ENCODE measurements at places on chromosomes 6 and 20.

GRCh38 chr6:151494936-151495320 is 1.1 kb downstream of the CCDC170 start:
- no peak for DNase-seq

GRCh38 chr20:58511861-58512260 is 3.3 kb downstream of the APCDD1L start:
- no peak for DNase-seq

DNA sequence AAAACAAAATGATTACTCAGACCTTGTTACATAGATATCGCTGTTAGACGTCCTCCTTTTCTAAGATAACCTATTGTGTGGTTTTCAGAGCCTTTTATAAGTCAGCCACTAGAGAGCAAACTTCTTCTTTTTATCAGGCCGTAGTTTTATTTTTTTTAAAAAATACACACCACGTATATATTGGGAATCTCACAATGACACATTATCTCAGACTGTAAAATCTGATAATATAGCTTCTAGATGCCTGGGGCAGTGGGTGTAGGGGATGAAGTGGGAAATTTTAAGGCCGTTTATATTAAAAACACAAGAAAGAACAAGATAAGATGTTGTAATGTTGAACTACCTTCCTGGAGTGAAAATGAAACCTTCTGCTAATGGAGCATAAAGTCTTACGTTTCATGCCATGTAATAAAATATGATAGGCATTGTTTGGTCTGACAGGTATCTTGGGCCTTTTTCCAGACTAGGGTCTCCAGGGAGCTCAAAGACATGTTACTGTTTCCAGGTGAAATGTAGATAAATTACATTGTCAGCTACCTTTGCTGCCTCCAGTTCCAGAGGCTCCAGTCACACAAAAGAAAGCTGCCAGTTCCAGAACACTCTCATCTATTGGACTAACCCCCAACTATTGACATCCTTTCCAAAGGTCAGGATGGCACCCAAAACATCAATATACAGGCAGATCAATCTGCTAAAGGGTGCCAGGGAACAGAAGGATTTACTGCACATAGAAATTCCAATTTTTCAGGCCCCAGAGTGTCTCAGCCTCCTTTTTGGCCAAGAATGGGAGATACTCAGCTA is 130.2 kb upstream of the AKIRIN2 start:
- peak; percentile 36 for DNase-seq

DNA sequence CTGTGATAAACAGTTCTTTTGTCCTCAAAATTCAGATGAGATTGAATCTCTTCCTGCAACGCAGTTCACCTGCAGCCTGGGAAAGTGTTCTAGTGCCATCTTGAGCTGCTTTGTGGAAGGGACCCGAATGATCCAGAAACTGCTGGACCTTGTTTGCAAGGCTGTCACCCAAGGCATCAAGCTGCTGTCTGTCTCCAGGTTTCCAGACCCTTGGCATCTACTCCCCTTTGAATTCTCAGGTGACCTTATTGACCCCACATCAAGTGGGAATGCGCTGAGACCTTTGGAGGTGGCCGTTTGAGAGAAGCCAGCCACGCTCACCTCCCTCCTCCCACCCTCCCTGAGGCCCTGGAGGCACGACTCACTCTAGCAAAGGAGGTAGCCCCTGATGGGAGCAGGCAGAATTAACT is 112.5 kb downstream of the EDN3 start:
- peak; percentile 7 for DNase-seq

DNA sequence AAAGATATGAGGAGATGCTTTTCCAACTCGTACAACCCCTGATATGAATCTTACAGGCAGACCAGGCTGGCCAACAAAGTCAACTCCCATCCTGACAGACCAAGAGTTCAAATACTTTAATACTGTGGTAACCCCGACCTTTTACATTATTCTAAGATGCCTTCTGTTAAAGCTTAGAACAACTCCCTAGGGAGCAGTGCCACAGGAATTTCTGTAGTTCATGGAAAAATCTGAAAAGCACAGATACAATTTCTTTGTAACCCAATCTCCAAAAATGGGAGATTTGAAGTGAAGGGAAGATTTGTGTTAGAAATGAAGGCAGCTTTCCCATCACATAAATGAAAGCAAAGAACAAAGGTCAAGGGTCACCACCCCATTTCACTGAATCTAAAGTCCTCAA is 151.3 kb upstream of the BEND6 start:
- DNase-seq: no peak

- no peak for DNase-seq
Measured at GRCh38 chr6:130434174-130434873, 68.5 kb downstream of the TMEM200A start.

DNA sequence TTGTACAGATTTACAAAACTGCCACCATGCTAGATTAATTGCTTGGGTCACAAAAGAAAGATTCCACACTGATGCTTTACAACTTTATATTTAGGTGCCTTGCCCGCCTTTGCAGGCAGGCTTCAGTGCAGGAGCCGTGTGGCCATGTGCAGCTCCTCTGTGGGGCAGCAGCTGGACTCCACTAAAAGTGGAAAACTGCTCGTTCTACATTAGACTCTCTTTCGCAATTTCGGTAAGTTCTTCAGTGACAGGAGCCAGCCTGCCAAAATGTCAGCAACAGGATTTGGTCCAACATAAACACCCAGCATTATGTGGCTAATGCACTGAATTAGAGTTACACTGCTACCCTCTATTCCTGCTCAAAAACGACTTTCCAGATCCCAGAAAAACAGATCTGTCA is 174.4 kb upstream of the KCNK16 start:
- no peak for DNase-seq

DNA sequence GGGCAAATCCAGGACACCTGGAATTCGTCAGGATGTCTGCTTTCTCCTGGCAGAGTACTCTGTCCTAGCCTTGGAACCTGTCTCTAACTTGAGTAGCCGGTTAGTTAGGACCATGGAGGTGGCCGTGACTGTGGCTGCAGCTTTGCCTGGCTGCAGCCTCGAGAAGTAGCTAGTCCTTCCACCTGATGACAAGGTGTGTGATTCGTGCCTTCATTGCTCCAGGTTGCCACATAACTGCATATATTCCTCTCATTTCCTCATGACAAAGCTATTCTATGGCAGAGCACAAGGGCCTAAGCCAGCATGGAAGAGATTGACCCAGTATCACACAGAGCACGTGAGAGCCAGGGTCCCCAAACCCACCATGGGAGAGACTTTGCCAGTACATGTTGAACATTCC is 39.8 kb upstream of the KIF25 start:
- DNase-seq: no peak

- no peak for DNase-seq
Measured at GRCh38 chr6:139325686-139326085, 33.9 kb upstream of the TXLNB start.

DNA sequence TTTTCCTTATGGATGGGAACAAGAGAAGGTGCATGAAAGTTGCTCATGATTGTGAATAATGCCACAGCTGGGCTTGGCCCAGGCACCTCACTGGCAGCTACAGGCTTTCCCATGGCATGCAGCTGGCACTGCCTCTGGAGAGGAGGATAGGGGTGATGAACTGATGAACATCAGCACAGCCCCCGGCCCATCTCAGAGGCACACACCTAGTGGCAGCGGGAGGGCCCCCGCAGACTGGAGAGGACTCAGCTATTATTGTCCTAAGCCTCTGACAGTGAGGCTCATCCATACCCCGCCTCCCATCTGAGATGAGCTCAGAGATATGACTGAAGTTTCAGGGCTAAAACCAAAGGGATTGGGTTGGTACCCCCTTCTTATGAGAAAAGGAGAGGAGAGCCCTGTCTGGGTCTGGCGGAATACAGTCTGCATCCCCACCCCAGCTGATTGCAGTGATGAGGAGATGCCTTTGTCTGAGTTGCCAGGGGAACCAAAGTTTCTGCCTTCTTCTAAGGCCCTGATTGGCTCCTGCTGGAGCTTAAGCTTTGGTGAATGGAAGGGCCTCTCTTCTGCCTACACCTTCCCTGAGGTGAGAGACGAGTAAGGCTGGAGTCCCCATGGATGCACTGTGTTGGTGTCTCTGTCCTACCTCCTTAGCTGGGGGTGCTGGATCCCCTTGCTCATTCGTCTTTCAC is 27.6 kb upstream of the EPB41L1 start:
- DNase-seq: no peak

DNA sequence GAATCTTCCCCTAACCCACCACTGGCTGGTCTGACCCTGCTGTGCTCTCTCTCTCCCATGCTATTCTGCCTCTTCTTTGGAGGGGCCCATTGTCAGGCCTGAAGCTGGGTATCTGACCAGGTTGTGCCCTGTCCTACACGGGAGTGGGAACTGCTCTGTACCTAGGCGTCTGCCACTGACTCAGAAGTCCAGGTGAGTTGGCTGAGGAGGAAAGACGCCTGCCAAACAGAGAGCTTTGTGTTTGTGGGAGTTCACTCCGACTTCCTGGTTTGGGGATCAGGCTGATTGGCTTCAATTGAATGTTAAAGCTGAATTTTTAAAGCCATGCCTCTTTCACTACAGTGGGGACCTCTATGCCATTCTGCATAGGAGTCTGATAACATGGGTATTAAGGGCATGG is 136.0 kb downstream of the CCDC170 start:
- DNase-seq: no peak

DNA sequence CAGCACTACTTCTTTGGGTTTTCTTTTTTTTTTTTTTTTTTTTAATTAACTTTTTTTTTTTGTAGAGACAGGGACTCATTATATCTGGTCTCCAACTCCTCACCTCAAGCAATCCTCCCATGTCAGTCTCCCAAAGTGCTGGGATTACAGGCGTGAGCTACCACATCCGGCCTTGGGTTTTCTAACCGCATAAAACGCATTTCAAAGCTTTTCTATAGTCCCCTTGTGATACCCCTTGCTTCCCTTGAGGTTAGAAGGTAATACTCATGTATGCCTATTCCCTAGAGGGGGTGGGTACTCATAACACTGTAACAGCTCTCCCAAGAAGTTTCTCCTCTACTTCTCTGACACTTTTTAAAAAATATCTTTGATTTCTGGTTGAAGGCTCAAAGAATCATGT is 23.9 kb upstream of the ASCC3 start:
- DNase-seq: no peak

GRCh38 chr6:42264852-42265390 is 47.3 kb upstream of the MRPS10 start:
- no peak for DNase-seq

- no peak for DNase-seq
Measured at GRCh38 chr20:53502820-53503219, 90.8 kb downstream of the ZNF217 start.

DNA sequence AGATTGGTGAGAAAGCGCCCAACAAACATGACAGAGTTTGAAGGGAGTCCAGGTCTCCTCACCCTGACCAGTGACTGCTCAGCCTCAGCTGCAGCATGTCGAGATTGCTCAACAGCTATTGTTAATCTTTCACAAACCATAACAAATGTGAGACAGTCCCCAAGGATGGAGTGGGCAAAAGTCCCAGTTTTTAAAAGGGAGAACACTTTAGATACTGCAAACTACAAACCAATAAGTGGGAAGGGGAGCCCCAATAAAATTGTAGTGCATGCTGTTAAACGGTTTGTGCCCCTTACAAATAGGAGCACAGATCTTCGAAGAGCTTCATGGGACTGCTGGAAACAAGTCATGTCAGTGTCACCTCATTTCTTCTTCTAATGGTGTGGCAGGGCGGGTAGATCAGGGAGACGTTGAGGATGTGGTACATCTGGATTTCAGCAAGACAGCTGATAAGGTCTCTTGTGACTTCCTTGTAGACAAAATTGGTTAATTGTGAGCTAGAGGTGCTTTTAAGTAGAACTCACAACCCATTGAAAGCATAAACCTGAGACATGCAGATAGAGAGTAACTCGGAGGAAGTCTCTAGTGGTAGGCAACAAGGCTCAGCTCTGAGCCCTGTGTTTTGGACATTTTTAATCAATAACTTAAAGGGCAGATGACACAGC is 134.0 kb upstream of the ARMC2 start:
- no peak for DNase-seq

DNA sequence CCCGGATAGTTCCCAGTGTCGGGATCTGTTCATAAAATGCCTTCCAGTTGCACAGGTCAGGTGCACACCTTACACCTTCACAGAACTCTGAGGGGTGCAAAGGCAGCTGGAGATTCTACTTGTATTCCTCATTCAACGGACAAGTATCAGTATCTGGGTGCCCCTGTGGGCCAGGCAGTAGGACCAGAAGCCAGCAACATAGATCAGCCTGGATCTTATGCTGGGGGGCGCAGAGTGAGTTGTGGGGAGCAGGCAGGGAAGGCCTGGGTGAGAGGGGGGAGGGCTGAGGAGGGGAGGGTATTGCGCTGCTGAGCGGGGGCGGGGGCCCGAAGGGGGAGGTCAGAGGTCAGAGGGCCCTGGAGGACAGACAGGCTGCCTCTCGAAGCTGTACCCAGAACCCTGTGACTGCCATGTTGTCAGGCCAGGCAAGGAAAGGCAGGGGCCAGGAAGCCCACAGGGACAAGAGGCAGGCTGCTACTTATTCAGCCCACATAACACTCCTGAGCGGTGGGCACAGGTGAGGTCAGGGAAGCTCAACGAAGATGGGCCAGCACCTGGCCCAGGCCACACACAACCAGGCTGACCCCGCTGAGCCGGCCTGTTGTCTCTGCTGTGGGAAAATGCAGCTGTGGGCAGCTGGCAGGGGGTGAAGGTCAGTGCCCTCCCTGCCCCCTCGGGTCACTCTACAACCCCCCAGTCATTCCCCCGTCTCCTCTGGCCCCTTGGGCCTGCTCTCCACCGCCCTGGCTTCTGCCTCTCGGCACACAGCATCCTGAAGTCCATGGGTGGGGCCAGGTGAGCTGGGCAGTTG is 1.1 kb downstream of the OPRL1 start:
- DNase-seq: no peak

- DNase-seq: no peak
Measured at GRCh38 chr6:106147476-106147875, 61.3 kb downstream of the PRDM1 start.

DNA sequence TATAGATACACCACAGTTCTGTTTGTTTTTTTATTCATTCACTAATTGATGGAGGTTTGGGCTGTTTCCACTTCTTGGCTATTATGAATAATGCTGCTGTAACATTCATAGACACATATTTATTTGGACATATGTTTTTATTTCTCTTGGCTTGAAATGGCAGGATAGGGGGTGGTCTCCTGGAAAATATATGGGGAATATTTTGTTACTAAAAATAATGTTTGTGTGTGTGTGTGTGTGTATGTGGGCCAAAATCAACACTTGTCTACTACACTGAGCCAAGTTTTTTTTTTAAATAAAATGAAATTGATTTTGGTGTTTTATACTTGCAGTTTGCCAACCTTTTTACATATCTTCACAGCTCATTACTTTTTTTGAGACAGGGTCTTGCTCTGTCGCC is 264.4 kb upstream of the SULF2 start:
- DNase-seq: no peak

DNA sequence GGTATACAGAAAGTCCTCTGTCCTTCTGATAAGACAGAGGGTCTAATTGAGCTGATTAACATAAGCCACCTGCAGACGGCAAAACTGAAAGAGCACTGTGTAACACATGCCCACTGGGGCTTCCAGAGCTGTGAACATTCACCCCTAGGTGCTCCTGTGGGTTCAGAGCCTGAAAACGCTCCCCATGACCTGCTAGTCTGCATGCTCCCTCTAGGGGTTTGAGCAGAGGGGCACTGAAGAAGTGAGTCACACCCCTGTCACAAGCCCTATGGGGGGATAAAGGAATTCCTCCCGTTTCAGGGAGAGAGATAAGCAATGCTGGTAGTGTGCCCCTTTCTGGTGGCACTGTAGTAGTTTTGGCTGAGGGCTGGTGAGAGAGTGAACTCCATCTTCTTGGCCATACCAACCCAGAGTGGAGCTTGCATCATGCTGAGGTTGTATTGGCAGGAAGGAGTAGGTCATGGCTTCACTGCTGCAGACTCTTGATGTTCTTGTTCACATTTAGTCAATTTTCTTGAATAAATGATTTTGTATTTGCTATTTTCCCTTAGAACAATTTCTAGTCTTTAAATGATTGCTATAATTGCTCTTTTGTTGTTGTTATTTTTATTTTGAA is 637.5 kb upstream of the MAN1A1 start:
- no peak for DNase-seq
